Hypothalamus (tissue), 51 donors: ENCODE measurements at places on chromosomes 6 and 20.

GRCh38 chr6:104768906-104769305 lies 90.8 kb downstream of the HACE1 start:
- DNase-seq = no peak

- DNase-seq = no peak
Observed at GRCh38 chr6:42406306-42407280, 45.1 kb downstream of the TRERF1 start.

DNA sequence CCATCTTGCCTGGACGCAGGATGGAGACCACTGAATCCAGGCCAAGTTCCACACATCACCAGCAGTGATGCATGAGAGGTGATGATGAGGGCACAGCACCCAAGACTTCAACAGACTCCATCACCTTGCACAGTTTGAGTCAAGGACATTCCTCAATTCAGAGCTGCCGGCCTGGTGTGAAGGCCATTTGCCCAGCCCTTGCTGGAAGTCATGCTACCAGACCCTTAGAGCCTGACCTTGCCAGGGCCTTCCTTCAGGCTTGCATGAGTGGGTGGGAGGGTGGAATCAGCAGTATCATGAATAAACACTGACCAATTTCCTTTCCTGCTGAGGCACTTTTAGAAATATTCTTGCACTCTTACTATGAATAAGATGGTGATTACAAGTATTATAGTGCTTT lies 130.2 kb upstream of the SSTR4 start:
- DNase-seq = no peak

- no peak for DNase-seq
Observed at GRCh38 chr20:64042054-64042781, 6.2 kb downstream of the C20orf204 start.

DNA sequence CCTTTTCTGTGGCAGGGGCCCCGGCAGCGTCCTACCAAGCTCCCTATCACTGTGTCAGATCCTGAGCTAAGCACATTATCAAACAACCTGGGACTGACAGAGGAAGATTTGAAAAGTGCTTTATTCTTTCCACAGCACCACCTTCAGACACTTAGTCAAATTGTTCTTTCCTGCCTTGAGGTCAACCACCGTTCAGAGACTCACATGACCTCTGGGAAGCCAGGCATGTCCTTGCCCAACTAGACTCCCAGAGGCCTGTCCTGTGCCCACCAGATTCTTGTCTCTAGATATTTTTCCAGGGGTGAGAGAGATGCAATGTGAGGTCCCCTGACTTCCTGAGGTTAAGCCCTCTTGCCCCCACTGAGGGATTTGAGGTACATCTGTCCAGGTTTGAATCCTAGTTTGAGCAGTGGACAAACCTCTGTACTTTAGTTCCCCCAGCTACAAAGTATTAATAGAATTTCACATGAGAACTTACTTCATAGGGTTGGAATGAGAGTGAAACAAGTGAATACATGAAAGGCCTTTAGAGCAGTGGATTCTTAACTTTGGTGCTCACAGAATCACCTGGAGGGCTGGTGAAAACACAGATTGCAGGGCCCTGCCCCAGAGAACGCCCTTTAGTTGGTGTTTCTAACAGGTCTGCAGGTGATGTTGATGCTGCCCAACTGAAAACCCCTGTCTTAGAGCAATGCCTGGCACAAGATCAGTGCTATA lies 179.8 kb downstream of the CLIC5 start:
- DNase-seq = no peak

DNA sequence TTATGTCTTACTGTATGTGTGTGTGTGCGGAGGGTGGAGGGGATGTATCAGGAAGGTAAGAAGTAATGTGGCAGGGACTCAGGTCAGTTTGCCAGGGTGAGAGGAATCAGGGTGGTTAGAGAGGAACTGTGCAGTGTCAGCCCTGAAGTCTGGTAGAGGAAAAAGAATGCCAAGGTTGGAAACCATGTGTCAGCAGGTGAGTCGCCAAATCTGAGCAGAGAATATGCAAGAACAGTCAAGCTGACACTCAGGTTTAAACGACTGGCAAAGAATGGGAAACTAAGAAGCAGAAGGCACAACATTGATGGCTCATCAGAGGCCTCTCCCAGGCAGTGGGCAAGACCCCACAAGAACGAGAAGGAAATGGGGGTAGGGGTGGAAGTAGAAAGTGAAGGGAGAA lies 107.5 kb upstream of the TBX18 start:
- DNase-seq = no peak

DNA sequence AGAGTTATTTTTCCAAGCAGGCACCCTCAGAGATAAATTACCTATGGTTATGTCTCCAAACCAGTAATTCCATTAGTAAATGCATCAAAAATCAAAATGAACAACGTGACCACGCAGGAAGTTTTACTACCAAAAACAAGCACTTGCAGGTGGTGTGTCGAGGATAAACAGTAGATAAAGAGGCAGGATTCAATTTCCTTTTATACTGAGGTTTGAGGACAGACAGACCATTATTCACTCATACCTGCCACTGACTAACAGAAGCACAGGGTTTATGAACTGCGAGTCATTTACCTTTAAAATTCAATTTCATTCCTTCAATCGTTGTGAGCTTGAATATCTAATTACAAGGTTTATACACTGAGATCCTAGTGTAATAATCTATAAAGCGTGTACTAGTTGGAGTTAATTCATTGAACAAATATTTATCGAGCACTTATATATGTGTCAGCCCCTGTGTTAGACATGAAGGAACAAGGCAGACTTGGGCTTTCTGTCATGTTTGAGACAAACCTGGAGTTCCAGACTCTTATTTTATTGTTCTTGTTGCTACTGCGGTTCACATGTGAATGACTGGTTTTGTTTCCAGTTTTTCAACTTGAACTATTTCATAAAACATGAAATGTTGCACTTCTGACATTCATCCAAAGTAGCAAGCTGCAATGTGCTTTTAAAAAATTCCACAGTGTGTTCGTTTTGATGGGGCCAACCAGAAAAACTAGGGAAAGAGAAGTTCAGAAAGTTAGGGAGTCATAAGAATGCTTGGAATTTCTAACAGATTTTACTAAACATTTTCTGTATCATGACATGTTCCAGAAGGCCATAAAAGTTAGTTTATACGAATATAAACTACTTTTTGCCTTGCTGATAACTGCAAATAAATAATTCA lies 205.6 kb downstream of the UST start:
- DNase-seq = no peak
